HT1080 (cell line): ENCODE measurements at places on chromosomes 1 and 21. TPM values are rescaled to one million over a fixed set of nuclear protein-coding genes. Genes with fewer than 3 reads are reported as not detected.
A peak's percentile ranks its signal among the peaks of the same experiment; 100 is the strongest.

DNA sequence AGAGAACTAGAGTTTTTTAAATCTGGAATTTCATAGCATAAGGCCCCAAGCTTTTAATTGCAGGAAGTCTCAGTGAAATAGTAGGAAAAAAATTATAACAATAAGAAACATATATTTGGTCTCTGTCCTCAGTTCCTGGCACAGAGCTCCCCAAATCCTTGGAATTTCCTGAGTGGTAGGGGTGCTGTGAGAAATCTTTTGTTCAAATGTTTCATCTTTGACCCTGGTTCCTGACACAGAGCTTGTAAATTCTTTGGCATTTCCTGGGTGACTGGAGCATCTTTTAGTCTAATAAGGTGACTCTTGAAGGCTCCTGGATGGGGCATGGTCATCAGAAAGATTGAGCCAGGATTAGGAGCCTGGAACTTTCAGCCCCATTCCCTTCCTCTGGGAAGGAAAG, 225.7 kb upstream of the AJAP1 start:
- peak; percentile 59 for DNase-seq

RBM11 gene
- 0.13 TPM in 1 of 2 replicates, not detected in the other for total RNA-seq

DNA sequence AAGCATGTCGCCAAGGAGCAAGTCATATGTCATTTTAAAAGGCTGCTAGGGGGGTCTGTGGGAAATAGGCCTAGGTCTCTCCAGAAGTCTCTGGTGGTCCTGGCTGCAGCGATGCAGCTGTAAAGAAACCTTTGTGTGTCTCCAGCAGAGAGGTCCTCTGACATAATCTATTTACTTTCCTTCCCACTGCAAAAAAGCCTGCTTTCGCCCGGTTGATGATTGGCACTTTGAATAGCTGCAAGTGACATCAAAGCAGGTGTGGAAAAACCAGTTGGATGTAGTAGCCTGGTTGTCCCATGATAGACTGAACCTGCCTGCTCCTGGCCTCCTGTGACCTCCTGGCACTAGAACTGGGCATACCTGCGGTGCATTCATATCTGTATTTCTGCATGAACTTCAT, 13.8 kb downstream of the RASSF5 start:
- no peak for DNase-seq

GRCh38 chr1:202268817-202269216, 72.9 kb downstream of the UBE2T start:
- no peak for DNase-seq

GRCh38 chr1:201834621-201835020, 5.7 kb downstream of the IPO9 start:
- DNase-seq, result no peak

DNA sequence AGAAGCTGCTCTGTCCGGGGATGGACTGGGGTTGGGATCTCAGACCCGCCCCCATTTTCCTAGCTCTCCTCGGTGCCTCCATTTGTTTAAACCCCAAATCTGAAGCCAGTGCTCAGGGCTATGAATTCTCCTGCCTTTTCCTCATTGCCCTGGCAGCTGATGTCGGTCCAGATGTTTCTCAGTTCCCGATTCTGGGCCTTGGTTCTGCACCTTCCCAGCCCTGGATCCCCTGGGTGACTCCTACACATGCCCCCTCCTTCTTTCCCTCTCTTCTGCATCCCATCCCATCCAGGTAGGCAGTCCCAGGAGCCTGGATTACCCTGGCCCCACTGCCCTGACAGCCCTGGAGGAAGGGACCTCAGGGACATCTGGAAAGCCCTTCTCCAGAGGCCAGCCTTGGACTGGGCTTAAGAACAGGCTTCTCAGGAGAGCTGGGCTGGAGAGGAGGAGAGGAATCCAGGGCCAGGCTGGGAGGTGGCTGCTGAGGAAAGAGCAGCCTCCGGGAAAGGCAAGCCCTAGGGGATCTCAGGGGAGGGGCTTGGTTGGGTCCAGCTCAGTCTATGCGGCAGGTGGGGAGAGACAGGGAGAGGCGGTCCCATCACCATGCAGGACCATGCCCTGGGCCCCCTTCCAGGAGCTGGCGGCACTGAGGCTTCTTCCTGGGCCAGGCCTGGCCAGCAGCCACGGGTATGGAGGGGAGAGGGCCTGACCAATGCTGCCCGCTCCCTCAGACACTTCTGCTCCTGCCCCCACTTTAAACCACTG, 6.8 kb upstream of the EPS8L3 start:
- no peak for DNase-seq

DAB1 gene
- 0.10 TPM in 1 of 2 replicates, not detected in the other for total RNA-seq
